ENCODE measurements at places on chromosomes 3 and 15.

GRCh38 chr3:197024881-197025735, 4.5 kb downstream of the MELTF start:
- DNase-seq = no peak

- DNase-seq = no peak
Observed at GRCh38 chr3:5052247-5052646, 69.8 kb upstream of the ARL8B start.

DNA sequence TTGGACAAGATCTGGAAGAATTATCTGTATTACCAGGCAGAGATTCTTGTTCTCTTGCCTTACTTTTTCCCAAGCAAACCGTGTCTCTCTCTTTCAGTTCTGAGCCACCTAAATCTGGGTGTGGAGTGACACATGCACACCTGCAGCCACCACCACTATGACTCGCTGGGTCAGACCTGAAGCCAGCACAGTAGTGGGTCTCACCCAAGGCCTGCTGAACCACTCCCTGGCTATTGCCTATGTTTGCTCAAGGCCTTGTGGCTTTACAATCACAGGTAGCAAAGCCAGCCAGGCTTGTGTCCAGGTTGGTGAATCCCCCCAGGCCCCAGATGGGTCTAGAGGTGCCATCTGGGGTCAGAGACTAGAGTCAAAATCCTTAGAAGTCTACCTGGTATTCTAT, 28.7 kb upstream of the COPB2 start:
- DNase-seq = no peak

DNA sequence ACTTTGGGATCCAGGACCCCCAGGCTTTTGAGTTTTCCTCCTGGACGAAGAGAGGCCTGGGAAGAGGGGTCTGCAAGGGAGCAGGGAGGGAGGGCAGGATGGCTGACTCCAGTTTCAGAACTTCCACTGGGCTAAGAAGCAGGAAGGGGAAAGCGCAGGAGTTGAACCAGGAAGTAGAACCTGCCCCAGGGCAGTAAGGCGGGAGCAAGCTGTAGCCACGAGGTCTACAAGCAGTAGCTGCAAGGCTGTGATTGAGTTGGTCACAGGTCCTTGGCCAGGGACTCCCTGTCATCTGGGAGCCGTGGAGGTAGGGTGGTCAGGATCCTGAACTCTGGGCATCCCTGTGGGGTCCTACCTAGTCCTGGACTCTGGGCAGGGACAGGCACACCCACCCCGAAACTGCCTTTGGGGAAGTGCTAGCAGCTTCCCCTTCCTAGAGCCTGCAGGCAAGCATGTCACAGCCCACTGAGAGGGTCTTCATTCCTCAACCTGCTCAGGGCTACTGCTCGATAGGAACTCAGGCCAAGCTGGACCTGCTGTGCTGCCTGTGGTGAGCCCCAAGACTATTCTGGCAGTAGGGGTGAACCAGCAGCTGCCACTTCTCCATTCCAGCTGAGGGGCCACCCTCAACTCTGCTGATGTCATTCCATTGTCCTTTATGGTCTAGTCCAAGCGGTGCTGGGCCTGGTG, 5.8 kb upstream of the GNAI2 start:
- DNase-seq = no peak

- no peak for DNase-seq
Observed at GRCh38 chr15:37934340-37934739, at the start of gene TMCO5A. Gene TMCO5A, plus strand, starts transcription at chr15:37934640. Its CDS starts 1,684 bp downstream, at chr15:37936324.

GRCh38 chr3:141218162-141218835, 13.3 kb upstream of the PXYLP1 start:
- DNase-seq = no peak

DNA sequence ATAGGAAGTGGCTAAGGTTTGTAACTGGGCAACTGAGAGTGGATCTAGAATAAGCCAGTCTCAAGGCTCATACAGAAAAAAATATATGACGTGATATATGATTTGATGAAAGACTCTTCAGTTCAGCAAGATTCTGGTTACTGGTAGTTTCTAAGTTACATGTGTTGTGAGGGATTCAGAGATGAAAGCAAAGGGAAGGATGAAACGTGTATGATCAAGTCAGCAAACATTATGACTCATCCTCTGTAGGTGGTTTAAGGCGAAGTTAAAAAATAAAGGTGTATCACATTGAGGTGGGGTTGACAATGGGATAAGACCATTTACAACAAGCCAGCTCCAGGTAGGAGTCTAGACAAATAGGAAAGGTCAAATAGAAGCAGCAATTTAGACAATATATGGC, 16.2 kb downstream of the TERC start:
- DNase-seq = no peak

DNA sequence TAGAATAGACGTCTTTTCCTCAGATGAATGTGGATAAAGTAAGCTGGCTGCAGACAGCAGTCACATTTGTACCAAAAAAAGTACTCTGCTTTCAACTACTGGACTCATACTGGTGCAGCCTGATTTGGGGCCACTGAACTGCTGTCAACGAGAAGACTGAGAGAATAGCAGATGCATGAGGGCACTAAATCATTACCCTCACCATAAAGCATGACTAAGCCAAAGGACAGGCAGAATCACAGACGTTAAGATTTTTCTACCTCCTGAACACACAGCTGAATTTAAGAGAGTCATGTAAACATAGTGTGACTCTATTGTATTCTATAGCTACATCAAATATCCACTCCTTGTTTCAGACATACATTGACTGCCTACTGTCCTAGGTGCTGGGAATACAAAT, 67.8 kb upstream of the CDAN1 start:
- no peak for DNase-seq

DNA sequence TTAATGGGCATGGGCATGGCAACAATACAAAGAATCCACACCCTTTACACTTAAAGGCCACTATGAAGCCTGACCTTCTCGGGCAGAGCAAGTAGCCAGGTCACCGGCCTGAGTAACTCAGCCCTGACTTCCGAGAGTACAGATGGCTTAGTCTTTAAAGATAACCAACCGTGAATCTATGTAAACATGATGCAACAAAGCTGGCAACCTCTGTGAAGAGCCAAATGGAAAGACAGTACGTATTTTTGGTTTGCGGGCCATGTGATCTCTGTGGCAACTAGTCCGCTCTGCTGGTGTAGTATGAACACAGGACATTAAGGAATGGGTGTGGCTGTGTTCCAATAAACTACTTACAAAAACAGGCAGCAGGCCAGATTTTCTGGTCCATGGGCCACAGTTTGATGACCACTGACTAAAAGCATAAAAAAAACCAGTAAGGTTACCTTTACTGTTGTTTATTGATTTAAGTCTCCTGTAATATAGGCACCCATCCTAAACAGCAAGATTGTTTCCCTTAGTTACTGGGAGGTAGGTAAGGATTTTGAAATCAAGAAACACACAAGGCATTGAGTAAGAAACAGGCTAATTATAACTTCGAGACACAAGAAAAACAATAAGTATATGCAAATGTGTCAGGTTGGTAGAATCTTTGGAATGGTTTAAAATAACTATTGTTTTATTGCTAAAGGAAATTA, 14.5 kb downstream of the RIOX2 start:
- peak; percentile 21 for DNase-seq

- no peak for DNase-seq
Observed at GRCh38 chr3:53613125-53613524, 118.7 kb downstream of the CACNA1D start.

DNA sequence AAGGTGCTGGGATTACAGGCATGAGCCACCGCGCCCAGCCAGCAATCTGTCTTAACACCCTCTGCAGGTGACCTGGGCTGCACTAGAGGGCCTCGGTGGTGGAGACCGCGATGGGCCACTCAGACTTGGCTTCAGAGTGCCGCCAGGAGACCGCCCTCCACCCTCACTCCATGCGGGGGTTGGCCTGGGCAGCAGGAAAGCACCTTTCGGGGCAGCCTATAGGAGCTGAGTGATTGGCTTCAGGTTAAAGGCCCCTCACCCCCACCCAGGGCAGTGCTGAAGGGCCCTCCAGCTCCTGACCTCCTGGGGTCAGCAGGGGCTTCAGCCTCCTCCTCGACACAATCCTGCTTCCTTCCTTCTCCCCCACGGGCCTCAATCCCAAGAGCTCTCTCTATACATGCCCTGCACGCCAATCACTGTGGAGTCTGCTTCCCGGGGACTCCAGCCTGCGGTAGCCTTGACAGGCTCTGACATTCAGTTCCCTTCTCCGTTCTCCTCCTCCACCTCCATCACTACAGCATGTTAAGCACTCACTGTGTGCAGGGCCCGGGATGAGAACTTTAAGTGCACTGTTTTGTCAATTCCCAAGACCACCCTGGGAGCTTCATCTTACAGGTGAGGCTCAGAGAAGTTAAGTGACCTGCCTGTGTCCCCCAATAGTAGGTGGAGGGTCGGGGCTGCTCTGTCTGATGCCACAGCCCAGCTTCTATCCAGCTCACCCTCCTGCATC, 225.3 kb downstream of the XXYLT1 start:
- no peak for DNase-seq

GRCh38 chr15:92714077-92714476, 58.5 kb upstream of the FAM174B start:
- no peak for DNase-seq

DNA sequence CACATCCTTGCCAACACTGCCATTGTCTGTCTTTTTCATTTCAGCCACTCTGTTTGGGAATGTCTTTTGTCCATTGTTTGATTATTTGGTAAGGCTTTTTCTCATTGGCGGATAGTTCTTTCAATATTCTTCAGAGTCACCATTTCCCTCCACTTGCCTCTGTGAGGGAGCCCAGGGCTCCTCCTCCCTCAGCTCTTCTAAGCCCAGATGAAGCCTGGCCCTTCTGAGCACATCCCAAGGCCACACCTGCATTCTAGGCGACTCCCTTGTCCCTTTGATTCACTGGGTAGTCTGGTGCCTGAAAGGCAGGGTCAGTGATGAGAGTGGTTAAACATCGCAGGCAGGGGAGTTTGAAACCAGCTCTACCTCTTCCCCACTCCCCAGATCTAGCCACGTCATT, 12.4 kb upstream of the LTF start:
- DNase-seq = no peak

DNA sequence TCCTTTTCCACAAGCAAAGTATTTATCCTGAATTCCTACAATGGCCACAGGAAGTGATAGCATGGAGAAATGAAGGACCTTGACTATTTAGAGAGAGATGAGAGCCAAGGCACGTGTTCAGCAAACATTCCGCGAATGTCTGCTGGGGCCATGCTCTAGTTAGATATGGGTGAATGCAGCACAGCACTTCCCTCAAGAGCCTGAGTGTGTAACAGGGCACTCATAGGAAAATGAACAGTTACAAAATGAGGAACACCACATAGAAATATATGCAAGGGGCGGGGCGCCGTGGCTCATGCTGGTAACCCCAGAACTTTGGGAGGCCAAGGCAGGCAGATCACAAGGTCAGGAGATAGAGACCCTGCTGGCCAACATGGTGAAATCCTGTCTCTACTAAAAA, 406.9 kb downstream of the NR2F2 start:
- no peak for DNase-seq

- no peak for DNase-seq
Observed at GRCh38 chr15:93042211-93042610, 46.8 kb downstream of the RGMA start.
